ENCODE measurements at places on chromosomes 6 and 20.
A peak's percentile ranks its signal among the peaks of the same experiment; 100 is the strongest.

DNA sequence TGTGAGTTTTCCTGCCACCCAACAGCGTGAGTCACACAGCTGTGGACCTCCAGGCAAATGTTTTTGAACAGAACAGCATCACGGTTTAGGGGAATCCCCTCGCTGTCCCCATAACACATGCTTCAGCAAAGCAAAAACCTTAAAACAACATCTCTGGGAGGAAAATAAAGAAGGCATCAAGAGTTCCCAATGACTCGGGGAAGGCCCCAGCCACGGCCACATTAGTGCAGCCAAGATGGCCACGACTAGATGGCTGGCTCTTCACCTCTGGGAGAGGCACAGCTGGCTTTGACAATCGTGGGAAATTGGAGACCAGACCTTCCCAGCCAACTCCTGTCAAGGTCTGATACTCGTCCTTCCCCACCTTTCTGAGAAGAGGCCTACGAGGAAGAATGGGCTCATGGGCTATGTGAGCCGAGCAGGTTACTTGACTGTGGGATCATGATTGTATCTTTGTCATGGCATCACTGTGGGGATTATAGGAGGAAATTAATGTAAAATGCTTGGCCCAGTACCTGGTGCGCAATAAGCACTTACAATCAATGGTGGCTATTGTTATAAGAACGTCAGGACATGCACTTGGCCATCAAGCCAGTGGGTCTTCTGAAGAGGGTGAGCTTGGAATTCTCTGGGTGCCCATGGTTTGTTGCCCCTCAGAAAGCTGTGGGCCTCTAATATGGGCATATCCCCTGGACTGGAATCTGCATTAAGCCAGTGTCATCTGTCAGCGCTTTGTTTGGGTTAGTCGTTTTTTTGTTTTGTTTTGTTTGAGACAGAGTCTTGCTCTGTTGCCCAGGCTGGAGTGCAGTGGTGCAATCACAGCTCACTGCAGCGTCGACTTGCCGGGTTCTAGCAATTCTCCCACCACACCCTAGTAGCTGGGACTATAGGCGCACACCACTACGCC is 43.6 kb downstream of the FGD2 start:
- DNase-seq, result peak; percentile 34

DNA sequence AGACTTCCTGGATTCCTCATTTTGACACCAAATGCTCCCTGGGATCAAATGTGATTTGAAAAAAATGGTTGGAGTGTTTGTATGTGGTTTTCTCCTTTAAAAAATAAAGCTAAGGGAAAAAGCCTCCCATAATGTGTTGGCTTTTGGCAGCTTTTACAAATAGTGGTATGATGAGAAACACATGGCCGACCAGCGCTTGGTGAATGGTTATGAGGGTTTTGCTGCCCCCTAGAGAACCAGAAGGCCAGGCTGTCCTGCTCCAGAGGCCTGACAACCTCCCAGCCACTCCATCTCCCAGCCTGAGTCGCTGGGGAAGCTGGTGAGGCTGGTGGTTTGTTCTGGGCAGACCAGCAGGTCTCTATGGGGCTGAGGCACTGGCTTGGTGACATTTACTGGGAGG is 69.3 kb downstream of the CLIC5 start:
- no peak for DNase-seq

- peak; percentile 26 for DNase-seq
Measured at GRCh38 chr6:13273931-13274706, 54.2 kb downstream of the TBC1D7 start.

GRCh38 chr6:138397128-138398122 is 6.6 kb upstream of the HEBP2 start:
- DNase-seq, result no peak

GRCh38 chr6:17601386-17601703 is 1.2 kb downstream of the FAM8A1 start:
- no peak for DNase-seq

DNA sequence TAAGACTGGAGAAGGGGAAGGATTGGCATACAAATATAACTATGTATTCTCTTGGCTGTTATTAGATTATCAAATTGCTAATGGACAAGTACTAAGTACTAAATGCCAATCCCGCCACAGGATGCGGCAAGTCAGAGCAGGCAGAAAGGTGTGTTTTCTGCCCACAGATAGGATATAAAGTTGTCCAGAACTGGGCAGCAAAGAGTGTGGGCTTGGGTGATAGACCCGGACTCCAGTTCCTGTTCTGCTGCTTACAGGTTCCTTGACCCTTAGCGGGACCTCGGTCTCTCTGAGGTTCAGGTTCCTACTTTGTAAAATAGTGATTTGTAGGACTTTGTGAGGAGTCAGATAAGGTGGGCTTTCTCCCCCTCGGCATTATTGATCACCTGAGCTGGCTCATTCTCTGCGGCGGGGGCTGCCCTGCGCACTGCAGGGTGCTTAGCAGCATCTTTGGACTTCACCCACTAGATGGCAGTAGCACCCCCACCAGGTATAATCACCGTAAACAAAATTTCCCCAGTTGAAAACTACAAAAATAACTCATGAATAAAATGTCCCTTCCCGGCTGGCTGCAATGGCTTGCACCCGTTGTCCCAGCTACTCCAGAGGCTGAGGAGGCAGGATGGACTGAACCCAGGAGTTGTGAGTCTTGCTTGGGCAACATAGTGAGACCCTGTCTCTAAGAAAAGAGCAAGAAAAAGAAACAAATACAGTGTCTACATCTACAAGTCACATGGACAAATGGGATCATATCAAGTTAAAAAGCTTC is 193.1 kb downstream of the DOK5 start:
- DNase-seq, result no peak

DNA sequence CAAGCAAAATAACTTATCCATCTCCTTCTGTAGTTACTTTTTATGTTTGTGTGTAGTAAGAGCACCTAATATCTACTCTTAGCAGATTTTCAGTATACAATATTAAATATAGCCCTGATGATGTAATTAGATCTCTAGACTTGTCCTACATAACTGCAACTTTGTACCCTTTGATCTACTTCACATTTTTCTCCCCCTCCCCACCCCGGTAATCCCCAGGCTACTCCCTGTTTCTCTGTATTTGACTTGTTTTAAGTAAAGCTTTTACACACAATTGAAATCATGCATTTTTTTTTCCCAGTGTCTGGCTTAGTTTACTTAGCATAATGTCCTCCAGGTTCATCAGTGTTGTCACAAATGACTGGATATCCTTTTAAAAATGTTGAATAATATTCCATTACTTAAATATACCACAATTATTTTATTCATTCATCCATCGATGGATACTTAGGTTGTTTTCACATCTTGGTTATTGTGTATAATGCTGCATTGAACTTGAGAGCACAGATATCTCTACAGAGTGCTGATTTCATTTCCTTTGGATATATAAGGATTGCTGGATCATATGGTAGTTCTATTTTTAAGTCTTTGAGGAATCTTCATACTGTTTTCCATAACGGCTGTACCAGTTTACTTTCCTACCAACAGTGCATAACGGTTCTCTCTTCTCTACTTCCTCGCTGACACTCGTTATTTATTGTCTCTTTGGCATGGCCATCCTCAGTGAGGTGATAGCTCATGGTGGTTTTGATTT is 212.7 kb downstream of the CDKAL1 start:
- DNase-seq, result no peak

DNA sequence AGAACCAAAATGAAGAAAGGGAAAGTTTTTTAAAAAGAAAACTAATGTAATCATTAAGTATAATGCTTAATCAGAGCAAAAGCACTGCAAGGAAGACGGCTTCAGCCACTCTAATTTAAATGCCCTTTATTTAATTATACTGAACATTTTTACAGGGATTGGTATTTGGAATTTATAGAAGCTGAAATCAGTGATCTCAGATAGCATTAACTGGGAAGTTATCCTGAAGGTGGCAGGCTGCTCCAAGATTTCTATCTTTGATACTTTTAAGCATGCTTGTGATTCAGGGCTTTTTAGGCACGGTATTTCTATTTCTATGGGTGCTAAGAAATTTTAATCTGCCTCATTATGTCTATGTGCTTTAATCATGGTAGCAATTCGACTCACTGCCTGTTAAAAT is 1.3 kb upstream of the NDUFAF4 start:
- DNase-seq, result no peak

DNA sequence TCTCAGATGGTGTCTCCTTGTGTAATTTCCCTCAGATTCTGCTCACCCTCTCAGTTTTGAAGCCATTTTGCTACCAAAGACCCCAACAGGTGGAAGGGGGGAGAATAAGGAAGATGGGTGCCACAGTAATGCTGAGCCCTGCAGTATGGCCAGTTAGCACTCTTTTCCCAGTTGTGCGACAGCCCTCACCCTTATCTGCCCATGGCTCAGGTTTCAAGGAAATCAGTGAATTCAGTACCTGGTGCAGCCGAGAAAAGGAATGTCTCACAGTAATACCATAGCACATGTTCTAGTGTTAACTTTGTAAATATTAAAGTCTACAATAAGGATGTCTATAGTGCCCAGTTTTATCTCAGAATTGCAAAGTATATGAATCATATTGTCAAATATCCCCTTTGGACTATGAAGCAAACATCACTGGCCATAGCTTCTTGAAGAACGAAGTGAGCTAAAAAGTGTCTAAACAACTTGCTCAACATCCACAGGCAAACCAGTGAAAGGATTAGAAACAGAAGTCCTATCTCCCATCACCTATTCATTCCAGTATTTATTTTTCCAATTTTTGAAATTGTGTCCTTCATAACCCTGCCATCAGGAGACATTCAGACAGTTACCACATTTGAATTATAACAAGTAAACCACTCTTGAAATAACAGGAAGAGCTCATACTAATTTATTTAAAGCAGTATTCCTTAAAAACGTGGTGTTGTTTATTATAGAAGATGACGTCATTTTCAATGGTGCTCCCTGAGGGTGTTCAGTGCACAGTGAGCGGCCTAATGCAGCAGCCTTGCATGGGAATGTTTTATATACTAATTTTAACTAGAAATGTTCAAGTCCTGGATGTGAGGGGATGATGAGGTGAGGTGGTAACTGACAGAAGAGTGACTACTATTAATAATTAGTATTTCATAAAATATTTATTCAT is 366.2 kb downstream of the TFAP2A start:
- no peak for DNase-seq
